Stimulated activated CD8-positive, alpha-beta memory T cell treated with anti-CD3 and anti-CD28 coated beads, Interleukin-4, amount 100 ng/mL, for 48 hours (primary cell): ENCODE measurements at places on chromosomes 3 and 15.

DNA sequence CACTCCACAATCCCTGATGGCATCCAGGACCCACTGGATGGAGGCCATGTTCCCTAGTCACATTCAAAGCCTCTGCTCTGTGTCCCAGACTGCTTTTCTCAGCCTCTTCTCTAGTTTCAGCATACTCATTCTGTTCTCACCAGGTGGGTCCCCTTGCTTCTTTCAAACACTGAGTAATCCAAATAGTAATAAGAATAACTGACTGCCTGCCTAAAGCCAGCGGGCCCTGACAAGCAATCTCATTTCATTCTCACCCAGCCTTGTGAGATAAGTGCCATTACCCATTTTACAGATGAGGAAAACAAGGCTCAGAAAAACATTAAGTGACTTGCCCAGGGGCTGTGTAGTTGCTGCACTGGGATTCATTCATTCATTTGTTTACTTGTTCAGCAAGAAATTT, 25.4 kb downstream of the MAPKAPK3 start:
- no peak for DNase-seq

- no peak for DNase-seq
Measured at GRCh38 chr15:74829486-74829885, 3.1 kb downstream of the CPLX3 start.

GRCh38 chr3:60136601-60137000, 1086.8 kb upstream of the CFAP20DC start:
- DNase-seq = no peak

- DNase-seq = peak; percentile 40
Measured at GRCh38 chr15:59691194-59691805, 2.2 kb upstream of the BNIP2 start.

DNA sequence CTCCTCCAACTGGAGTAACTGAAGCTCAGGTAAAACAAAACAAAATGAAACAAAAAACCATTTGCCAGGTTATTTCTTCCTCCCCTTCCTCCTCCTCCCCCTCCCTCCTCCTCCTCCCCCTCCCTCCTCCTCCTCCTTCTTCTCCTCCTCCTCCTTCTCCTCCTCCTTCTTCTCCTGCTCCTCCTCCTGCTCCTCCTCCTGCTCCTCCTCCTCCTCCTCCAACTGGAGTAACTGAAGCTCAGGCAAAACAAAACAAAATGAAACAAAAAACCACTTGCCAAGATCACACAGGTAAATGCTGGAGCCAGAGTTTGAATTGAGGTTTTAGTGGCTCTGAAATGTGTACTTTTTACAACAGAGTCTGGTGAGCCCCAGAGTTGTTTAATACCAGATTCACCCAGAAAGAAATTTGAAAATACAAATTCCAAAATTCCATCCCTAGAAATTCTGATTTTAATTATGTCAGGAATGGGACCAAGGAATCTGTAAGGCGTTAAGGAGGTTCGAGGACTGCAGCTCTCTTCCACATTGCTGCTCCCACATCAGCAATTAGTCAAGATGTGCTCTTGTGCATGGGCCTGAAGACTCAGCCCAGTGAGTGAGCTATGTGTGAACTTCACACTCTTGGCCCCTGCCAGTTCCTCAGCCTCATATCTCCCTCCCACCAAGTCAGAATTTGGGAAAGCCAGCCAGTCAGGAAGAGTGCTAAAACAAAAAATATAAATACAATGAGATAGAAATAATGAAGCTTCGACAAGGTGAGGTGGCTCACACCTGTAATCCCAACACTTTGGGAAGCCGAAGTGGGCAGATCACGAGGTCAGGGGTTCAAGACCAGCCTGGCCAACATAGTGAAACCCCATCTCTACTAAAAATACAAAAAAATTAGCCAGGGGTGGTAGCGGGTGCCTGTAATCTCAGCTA, 31.6 kb upstream of the ZNF770 start:
- DNase-seq = no peak

DNA sequence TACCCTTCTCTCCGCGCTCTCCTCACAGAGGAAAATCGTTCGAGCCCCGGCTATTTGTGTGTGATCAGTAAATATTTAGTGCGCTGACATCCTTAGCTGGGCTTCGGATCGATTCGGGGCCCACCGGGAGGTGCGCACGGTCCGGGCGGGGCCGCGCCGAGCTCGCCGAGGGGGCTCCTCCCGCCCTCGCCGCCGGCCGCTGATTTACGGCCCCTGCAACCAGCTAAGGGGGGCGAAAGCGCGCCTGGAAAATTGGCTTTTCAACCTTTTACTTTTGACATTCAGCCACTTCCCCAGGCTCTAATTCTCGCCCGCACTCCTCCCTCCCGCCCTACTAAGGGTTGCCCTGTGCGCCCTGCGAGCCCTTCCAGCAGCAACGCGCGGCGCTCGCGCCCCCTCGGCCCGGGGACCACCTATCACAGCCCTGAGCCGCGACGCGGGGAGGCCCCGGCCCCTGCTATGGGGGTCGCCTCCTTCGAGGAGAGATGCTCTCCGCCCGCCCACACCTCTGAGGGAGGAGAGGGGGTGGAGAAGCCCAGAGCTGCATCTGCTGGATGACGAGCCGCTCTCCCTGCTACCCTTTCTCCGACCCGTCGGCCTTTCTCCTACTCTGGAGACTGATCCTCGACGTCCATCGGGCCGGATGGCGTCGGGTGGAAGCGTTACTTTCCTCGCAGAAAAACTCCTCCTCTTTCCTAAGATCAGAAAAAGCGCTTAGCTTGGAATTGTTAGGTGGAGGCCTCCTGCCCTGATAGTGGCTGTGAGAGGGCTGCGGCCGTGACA, 7.8 kb upstream of the NR2F2 start:
- DNase-seq = no peak

- DNase-seq = no peak
Measured at GRCh38 chr3:4006288-4006687, 207.1 kb downstream of the LRRN1 start.

DNA sequence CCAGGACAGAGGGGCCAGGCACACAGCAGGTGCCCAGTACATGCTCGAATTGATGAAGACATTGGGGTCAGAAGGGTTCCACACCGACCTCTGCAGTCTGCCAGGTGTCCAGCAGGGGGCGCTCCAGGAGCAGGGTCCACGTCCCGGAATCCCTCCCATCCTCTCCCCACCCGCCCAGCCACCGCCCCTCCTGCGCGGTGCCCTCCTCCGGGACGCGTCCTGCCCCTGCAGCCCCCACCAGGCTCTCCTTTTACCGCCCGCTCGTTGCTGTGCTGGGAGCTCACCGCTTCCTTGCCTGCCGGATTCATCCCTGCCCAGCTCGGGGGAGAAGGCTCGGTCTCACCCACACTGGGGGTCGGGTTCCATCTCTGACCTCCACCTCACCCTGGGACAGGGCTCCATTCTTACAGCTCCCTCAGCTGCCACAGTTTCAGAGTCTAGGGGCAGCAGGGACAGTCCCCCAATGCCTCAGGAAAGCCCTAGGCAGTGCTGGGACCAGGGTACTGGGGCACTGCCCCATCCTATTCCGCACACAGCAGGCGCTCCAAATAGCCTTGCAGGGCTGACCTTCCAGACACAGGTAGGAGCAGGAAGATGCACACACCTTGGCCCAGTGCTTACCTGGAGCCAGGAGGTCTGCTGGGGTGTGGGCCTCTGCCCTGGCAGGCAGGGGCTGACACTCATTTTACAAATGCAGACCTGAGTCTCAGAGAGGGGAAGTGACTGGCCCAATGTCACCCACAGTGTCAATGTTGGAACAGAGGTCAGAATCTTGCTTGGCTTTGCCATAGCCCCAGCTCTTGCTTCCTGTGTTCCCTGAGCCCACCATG, 31.0 kb downstream of the GRIP2 start:
- DNase-seq = peak; percentile 94
